Ammon's horn (tissue), 1 donor: ENCODE measurements at places on chromosomes 4 and X.

- no peak for DNase-seq
These were observed 11.5 kb downstream of the LNX1 start for GRCh38 chr4:53579826-53580225.

- no peak for DNase-seq
These were observed 28.4 kb upstream of the ADH7 start for GRCh38 chr4:99463566-99463965.

GRCh38 chr4:24489870-24490269, 94.5 kb downstream of the DHX15 start:
- DNase-seq: no peak

DNA sequence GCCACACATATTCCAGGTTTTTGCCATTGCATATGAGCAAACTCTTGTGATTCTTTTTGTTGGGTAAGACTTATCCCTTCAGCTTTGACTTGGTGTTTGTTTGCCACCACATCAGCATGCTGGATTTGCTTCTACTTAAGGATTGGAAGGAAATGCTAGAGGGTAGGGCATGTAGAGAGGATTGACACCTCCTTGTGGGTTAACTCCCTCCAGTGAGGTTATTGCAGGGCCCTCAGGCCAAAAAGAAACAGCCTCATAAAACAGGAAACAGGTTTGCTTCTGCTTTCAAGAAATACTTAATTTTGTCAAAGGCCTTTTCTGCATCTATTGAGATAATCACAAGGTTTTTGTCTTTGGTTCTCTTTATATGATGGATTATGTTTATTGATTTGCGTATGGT, 15.2 kb upstream of the INPP4B start:
- no peak for DNase-seq

- no peak for DNase-seq
These were observed 147.8 kb downstream of the ARHGAP10 start for GRCh38 chr4:147879676-147880075.

DNA sequence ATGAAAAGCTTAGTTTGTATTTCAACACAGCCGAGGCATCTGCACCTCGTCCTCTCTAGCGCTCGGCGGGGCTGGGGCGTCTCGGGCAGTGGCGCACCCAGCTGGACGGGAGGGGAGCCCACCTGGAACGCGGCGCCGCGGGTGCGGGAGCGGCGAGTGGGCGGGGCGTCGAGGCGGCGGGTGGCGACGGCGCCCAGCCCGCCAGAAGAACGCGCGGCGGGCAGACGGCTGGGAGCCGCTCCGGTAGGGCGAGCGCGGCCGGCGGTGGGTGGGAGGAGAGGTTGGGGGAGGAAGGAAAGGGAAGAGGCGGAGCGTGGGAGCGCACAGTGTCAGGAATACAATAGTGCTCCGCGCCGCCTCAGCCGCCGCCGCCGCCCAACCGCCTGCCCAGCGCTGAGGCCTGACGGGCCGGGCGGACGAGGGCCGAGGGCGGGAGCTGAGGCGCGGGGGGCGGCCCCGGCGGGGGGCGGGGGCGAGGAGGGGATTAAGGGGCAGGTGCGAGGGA, at the start of gene JADE3:
TSS of gene JADE3 (plus strand) at position 324 of the 505 bp plus-strand sequence. CDS start 72,474 bp downstream, outside the sequence.
- DNase-seq: peak; percentile 72

DNA sequence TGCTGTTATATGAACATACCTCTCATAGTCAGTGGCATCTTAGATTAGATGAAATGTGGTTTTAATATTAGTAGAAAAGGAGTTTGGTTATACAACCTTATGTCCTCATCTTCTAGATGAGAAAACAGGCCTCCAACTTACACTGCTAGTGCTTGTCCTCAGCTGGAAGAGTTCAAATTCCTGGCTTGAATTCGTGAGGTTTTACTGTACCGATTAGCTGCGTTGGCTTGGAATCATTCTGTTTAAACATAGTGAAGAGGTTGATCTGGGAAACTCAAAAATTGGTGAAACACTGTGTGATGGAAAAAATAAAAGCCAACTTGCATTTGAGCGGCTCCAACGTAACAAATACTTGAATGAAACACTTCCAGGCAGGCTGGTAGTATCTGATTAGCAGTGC, 81.0 kb downstream of the LNX1 start:
- DNase-seq: no peak

DNA sequence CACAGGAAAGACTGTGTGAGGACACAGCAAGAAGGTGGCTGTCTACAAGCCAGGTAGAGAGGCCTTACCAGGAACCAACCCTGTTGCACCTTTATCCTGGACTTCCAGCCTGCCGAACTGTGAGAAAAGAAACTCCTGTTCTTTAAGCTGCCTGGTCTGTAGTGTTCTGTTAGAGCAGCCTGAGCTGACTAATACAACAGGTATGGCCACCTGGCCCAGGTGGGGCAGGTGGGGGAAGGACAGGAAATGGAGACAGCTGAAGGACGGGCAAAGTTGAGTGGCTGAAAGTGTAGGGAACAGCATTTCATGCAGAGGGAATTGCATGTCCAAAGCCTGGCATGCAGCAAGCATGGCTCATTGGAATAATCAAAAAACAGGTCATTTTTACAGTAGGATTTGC, 35.1 kb downstream of the CYTL1 start:
- no peak for DNase-seq

- no peak for DNase-seq
These were observed 216.6 kb upstream of the SLC7A11 start for GRCh38 chr4:138458751-138459150.

GRCh38 chr4:188399834-188400233, 260.6 kb downstream of the TRIML1 start:
- no peak for DNase-seq

- no peak for DNase-seq
These were observed 12.5 kb downstream of the SEC24D start for GRCh38 chr4:118823471-118823870.

DNA sequence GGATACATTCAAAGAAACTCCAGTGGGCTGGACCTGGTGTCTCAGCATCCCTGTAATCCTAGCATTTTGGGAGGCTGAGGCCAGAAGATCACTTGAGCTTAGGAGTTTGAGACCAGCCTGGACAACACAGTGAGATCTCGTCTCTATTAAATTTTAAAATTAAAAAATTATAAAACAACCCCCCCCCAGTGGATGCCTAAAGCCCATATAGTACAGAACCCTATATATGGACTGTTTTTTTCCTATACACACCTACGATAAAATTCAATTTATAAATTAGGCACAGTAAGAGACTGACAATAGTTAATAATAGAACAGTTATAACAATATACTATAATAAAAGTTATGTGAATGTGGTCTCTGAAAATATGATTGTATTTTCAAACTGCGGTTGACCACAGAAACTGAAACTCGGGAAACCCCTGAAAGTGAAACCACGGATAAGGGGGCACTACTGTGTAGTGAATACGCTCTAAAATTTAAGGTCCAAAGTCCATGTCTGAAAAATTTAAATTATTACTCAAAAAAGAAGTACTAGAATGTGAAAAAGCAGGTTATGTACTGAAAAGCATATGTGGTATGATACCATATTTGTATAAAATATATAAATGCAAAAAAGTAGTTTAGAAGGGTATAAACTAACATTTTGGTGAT, 2.0 kb downstream of the SMIM14 start:
- DNase-seq: no peak

- no peak for DNase-seq
These were observed 26.6 kb downstream of the NLGN3 start for GRCh38 chrX:71171110-71171801.

- no peak for DNase-seq
These were observed 518.8 kb downstream of the RAB28 start for GRCh38 chr4:12965334-12965733.

DNA sequence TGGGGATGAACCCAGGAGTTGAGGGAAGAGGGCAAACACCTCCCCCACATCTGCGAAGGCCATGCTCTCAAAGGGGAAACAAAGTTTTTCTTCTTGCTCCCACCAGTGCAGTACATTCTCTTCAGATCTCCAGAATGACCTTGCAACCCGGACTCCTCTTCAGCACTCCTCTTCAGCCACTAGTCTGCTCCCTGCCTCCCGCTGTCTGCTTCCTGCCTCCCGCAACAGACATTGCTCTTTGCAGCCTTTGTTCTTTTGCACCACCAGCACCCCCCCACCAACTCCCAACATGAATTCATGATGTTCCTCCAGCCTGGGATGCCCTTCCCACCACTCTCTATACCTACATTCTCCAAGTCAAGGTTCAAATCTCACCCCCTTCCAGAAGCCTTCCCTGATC, 32.1 kb downstream of the UTP14A start:
- peak; percentile 27 for DNase-seq

DNA sequence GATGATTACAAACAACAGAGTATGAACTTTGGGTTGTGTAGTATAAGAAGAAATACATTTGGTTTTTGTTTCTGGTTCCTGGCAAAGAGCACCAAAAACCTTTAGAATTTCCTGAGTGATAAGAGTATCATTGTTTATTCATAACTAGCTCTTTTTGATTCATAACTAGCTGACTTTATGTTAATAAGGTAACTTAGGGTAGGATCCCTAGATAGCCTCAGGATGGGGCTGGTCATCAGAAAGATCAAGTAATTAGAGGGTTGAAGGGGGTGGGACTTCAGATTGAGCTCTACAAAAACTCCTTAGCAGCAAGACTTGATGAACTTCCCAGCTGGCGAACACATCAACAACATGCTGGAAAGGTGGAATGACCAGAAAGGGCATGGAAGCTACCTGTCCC, 166.5 kb downstream of the SCFD2 start:
- no peak for DNase-seq

- no peak for DNase-seq
These were observed 92.1 kb downstream of the AFF1 start for GRCh38 chr4:87026800-87027495.

- peak; percentile 51 for DNase-seq
These were observed 89.7 kb upstream of the TFDP3 start for GRCh38 chrX:133307637-133308498.

- no peak for DNase-seq
These were observed 204.8 kb downstream of the LDB2 start for GRCh38 chr4:16693641-16694040.

DNA sequence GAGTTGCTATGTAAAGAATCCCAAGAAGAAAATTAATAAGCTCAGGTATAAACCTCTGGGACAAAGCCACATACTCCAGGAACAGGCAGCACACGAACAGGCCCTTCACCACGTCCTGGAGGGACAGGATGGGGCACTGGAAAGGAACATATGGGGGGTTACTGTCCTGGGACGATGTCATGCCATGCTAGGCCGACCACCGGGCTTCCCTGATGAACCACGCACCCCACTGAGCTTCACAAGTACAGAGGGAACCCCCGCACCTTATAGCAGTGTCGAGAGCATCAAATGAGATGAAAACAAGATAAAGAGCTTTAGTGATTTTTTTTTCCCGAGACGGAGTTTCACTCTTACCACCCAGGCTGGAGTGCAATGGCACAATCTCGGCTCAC, 19.1 kb downstream of the NOP14 start:
- DNase-seq: no peak

- DNase-seq: peak; percentile 57
These were observed 14.1 kb upstream of the CYTL1 start for GRCh38 chr4:5033281-5033841.

DNA sequence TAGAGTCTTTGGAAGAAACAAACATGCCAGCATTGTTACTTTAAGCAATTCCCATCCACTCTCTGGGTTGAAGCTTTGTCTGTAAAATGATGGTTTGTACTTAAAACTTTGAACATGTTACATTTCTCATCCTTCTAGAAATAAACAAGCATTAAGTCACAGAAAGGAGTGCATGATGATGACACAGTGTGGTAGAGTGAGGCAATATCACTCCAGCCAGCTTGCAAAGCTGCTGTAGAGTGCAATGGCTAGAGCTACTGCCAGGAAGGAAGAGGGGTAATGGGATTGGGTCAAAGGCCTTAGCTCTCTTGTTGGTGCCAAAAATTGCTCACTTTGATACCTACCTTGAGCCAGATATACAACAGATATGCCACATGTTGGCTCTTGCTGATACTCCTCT, 12.3 kb upstream of the ENOX2 start:
- DNase-seq: no peak

GRCh38 chrX:15769300-15769954, 20.9 kb upstream of the ZRSR2 start:
- no peak for DNase-seq
